Aorta (tissue), 5 donors: ENCODE measurements at places on chromosomes 7 and 10. TPM values are rescaled to one million over a fixed set of nuclear protein-coding genes. Genes with fewer than 3 reads are reported as not detected.

Gene FAM131B
- 2.8 TPM for total RNA-seq

Gene AKR1C8
- not detected for total RNA-seq

Gene SVOPL
- total RNA-seq = not detected

DNA sequence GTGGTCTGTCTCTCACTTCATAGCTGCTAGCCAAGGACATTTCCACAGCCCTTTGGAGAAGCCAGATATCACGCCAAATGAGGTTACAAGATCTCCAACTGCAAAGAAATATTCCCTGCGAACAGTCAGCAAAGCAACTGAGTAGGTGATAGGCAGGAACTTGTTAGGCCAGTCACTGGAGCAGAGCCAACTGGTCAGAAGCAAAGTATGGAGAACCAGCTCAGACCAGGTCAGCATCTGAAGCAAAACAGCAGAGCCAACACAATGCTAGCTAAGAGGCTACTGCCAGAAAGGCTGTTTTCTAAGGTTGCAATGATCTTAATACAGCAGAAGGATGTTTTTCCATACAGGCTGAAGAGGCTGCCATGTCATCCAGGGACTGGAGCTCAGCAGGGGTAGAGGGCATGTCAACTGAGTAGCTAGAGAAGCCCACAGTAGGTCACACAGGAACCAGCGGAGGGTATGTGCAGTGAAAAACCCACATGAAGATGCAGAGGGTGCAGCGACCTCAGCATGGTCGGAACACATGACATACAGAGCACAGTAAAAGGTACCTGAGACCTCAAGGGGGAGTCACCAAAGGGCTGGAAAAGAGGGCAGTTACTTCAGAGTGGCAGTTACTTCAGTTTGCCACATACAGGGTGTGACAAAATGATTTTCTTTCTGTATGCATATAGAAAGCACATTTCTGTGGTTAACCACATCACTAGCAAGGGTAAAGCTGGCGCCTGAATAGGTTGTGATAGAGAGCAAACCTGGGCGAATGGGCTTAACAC is 8.9 kb downstream of the SEC31B start:
- DNase-seq = no peak

DNA sequence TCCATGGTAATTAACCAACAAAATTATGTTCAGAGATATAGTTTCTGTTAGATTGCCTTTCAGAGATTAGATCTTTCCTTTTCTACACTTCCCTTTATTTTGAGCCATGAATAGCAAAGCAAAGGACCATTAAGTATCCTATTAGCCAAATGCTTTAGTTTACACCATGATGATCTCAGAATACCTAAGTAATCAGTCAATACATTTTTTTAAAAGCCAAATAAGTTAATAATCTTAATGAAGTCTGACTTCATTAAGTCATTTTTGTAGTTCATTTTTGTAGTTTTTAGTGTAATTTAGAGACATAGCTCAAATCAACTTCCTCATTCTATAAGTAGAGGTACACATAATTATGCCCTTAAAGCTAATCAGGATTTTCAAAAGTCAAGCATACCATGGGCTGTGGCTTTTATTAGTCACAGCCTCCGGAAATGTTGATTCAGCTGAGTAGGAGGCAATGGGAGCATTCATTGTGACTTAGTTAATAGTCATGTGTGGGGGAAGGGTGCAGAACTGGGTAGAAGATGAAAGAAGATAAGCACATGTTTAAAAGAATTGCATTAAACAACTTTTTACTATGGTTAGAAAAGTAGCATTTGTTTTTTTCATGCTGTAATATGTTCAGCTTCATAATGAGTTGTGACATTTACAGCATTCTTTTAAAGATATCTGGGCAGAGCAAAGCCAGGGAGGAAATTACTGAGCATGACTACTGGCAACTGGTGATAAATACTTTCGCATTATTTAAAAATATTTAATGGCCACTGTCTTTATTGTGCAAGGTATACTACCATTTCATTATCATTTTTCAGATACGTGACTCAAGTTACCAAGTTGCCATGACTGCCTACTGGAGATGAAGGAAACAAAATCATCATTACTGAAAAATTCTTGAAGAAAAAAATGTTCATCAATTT is 57.3 kb upstream of the CCDC71L start:
- no peak for DNase-seq

- no peak for DNase-seq
Observed at GRCh38 chr7:94366832-94367231, 27.9 kb upstream of the COL1A2 start.

DNA sequence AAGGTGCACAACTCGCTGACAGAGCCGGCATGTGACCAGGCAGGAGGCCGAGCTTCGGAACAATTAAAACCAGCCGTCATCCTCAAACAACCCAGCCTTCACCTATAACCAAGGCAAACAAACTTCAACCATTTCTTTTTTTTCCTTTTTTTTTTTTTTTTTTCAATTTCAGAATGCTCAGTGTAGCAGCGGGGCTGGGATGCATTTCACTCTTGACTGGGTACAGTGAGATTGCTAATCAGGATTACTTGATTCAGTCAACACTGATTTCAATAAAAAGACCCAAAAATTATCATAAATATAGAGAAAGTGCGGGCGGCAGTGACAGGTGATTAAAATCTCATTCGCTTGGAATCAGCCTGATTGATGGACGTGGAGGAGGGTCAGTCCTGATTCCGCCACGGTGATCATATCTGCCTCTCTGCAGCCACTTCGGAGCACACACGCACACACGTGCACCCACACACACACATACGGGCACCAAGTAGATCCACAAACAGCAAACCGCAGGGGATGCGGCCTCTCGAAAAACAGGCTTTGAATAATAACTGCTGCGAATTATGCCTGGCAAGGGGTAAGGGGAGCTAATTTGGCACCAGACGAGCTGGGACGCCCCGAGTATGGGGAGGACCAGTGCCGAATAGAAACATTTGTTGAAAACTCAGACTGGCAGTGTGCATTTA is 31.2 kb downstream of the EBF3 start:
- peak; percentile 41 for DNase-seq
